Stimulated activated CD4-positive, alpha-beta T cell treated with anti-CD3 and anti-CD28 coated beads, Interleukin-15, amount 100 ng/mL, for 48 hours (primary cell): ENCODE measurements at places on chromosomes 4 and X.

GRCh38 chr4:184949020-184949419, 69.3 kb upstream of the HELT start:
- DNase-seq, result no peak

DNA sequence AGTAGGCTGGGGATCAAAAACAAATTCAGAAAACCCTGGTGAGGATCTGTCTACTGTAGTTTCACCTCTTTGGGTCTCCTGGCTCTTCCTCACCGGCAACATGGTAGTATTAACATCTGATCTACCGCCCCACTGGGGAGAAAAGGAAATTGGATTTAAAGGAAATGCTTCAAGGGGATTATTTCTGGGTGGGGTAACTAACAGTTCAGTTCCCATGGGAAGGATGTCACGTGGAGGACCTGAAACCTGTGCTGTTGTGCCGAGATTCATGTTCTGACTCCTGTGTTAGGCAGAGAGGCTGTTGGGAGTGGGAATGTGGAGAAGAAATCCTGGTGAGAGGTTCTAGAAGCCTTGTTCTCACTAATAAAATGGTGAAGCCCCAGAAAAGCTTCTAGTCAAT, 254.4 kb downstream of the BCOR start:
- no peak for DNase-seq

DNA sequence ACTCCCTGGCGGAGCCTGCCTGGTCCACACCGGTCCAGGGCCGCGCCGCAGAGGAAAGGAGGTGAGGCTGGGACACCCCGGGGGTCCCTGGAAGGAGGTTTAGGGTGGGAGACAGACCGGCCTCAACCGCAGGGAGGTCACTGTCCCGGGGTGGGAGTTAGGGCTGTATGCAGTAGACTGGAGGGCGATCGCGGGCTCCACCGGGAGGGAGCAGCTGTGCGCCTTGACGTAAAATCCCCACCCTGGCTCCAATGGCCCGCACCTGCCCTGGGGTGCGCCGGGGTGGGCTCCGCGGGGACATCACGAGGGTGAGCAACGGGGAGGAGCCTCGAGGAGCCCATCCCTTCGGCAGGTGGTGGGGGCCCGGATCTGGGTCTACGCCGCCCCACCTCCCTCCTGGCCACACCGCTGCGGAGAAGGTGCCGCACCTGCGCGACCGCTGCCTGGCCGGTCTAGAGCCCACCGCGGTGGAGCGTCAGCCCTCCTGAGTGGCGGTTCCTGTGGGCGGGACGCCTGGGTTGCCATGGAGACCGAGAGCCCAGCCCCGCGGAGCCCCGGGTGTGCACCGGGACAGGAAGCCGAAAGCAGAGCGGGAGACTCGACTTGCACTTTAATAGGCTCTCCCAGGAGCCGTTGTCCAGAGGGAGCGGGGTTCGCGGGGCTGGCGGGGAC, 105.1 kb downstream of the ADRA2C start:
- DNase-seq, result no peak

DNA sequence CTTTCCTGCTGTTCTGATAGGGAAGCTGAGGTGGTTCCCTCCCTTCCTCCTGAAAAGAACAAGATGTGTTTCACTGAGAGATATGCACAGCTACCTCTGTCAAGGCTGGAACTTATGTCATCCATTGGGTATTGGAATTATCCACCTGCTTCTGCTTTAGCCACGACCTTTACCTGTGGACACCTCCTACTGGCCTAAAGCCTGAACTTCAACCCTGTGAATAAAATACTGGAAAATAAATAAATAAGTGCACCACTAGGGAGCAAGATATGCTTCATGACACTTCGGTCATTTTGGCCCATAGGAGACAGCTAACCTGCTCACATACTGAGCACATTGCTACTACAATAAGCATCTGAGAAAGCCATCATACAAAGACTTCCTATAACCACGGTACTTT, 419.9 kb upstream of the NWD2 start:
- DNase-seq, result no peak

DNA sequence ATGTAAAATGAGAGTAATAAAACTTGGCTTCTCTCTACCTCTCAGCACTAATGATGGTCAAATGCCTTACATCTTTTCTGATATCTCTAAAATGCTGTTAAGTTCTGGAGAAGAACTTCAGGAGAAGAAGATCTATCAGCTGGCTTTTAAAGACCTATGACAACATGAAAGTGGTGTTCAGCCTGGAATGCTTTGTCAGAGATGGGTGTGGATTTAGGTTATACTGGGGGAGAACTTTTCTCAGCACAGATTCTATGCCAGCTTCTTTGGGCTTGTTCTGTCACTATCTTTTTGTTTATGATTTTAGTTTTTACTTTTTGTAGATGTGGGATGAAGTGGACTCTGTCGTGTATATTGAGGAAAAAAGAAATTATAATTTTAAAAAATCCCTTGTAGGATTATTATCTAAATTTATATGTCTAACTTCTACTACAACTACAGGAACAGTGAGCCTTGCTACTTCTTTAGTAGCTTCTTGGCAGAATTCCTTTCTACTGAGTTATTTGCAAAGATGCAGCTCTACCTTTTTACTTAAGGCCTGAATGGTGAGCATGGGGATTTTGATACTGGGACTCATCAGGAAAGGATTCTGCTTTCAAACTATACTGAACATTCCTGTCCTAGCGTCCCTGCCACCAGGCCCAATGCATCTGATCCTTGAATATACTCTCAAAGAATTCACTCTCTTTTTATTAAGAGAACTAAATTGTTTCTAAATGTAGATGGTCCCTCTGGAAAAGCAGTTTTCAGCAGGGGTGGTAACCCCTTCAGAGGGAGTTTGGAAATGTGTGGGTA, 19.6 kb downstream of the CYP2U1 start:
- no peak for DNase-seq

- DNase-seq, result no peak
Measured at GRCh38 chrX:5971300-5971699, 257.4 kb downstream of the NLGN4X start.

DNA sequence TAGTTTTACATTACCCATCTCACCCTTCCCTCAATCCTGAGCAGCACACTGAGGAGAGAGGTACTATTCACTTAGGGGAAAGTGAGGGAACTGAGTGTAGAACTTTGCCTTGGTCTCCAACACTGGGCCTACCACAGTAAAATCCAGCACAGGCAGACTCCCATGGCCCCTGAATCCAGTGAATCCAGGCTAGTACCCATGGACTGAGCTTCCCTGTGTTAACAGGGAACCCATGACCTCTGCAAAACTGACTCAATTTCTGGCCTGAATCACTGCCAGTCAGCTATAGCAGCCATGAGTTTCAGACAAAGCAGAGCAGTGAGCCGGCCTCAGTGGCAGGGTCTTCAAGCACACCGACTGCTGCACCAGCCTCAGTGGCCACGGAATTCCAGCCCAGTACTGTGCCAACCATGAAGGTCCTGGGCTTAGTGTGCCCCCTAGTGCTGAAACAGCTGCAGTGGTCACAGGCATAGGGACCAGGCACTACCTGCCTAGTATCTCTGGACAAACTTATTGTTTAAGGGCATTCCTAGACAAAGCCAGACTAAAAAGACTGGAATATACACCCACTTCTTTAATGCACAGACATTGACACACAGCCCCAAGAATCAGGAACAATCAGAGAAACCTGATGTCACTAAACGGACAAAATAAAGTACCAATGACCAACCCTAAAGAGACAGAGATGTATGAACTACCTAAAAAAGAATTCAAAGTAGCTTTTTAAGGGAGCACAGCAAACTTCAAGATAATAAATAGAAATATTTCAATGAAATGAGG, 127.4 kb upstream of the RPL34 start:
- no peak for DNase-seq

DNA sequence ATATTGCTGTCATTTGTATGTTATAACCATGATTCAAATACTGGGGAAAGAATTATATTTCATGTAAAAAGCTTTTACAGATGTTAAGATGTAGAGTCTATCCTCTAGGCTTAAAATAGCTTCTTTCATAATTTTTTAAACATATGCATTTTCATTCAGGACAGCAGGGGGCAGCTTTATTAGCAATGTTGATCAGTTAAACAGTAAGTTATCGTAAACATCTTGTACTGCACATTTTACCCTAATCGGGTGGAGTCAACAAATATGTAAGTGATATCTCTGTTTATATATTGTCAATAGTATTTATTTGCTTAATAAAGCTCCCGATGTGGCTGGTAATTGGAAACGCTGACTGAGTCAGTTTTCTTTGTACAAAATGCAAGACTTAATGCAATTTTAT, 142.5 kb upstream of the MED14 start:
- DNase-seq, result no peak

DNA sequence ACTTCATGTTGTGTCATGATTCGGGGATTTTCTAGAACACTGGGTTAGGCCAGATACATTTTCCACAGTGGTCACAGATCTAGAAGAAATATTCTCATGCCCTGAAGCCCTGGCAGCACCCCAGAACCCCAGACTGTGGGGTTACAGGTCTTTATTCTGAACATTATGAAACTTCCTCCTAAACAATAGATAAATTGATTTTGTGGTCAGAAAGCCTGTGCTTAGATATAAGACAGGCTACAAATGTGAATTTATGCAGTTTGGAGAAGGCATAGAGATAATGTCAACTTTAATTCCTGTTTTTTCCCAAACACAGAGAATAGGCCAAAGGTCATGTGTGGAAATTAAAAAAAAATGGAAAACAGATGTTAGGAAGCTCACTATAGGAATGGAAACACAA, 492.9 kb downstream of the SPRY1 start:
- no peak for DNase-seq

- DNase-seq, result no peak
Measured at GRCh38 chrX:50618788-50619558, 148.3 kb upstream of the DGKK start.

DNA sequence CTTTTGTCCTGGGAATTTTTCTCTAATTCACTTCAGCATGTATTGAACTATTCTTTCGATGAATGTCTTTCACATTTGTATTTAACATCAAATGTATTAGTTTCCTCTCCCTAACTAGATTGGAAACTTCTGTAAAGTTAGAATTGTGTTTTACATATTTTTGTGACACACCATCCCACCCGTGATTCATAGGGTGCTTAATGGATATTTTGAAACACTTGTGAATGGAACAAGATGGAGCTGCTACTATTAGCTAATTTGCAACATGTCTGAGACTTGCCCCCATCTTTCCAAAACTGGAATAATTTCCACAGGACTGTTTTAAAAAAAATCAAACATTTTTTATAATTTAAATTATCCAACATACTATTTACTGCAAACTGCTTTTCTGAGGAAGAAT, 30.2 kb upstream of the GNPDA2 start:
- no peak for DNase-seq

GRCh38 chr4:100898844-100899243, 381.0 kb upstream of the EMCN start:
- no peak for DNase-seq

- no peak for DNase-seq
Measured at GRCh38 chrX:149374751-149375150, 130.4 kb downstream of the IDS start.

- no peak for DNase-seq
Measured at GRCh38 chr4:55578341-55579010, 13.6 kb downstream of the PDCL2 start.

- DNase-seq, result no peak
Measured at GRCh38 chr4:137601934-137602333, 69.6 kb upstream of the PCDH18 start.

- DNase-seq, result no peak
Measured at GRCh38 chrX:100264200-100264599, 145.9 kb downstream of the PCDH19 start.

DNA sequence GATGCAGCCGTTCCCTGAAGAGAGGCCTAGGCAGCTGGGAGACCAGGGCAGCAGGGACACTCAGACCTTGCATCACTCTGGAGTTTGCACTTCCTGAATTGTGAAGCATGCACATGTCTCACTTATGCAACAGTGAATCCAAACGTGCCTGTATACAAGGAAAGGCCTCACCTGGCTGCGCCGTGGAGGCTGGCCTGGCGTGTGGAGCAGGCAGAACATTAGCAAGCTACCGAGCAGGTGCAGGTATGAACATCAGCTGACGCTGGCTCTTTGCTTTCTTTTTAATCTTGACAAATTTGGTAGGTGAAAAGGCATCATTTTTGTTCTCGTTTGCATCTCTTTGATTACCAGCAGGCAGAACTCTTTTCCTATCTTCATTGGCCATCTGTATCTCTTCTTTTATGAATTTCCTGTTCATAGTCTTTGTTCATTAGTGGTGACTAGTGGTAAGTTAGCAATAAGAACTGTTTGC, 37.1 kb upstream of the IRAK1 start:
- no peak for DNase-seq

DNA sequence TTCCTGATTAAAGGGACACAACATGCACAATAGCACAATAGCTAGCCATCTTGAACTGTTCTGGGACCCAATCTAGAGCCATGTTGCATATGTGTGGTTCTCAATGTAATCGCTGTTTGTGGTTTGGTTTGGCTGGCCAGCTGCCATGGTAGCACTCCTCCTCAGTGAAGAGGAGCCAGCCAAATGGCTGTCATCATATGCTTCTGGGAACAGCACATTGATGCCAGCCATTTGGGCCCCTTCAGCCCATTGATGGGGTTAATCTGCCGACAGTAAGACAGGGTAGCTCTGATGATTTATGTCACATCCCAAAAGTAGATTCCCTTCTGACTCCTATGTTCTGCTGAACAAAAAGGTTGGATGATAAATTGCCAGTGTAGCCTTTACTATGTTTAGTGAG, 48.5 kb downstream of the AWAT2 start:
- no peak for DNase-seq
